GM12892 (cell line): ENCODE measurements at places on chromosomes 12 and 14.

GRCh38 chr14:100790502-100791347 lies 35.2 kb upstream of the MEG3 start:
- no peak for DNase-seq

- DNase-seq: no peak
Measured at GRCh38 chr12:25072906-25073650, 121.9 kb downstream of the DNAI7 start.

GRCh38 chr14:92750994-92751400 lies 2.6 kb upstream of the LGMN start:
- DNase-seq: no peak

DNA sequence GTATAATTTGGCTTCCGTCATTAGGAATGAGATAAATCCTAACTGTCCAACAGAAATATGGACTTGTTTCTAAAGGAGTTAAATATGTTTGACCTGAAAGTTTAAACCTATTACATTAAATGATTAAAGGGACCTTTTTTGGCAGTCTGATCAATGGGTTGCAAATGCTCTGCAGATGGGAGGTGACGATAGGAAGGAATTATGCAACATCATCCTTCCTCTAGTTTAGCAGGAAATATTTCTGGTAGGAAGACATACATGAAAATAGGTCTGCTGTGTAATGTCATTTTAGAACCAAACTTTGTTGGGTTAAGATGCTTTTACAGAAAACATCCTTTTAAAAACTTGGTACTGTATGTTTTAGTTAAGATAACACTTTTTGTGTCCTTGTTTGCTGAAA lies 2.6 kb downstream of the LRRC10 start:
- no peak for DNase-seq

DNA sequence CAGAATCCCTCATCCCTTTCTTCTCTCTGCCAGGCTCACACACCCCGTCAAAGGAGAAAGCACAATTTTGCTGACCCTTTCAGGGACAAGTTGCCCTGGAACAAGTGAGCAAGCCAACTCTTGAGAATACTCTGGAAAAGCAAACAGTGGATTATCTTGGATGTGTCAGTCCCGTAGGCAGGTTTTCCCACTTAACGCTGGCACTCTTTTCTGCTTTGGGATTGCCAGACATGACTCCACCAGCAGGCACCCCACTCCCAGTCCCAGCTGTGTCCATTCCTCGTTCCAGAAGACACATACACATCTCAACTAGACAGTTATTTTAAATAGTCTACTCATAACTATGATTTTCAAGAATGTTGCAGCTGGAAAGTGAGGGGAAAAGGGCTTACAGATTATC lies 145.5 kb upstream of the CDKN3 start:
- DNase-seq: no peak

DNA sequence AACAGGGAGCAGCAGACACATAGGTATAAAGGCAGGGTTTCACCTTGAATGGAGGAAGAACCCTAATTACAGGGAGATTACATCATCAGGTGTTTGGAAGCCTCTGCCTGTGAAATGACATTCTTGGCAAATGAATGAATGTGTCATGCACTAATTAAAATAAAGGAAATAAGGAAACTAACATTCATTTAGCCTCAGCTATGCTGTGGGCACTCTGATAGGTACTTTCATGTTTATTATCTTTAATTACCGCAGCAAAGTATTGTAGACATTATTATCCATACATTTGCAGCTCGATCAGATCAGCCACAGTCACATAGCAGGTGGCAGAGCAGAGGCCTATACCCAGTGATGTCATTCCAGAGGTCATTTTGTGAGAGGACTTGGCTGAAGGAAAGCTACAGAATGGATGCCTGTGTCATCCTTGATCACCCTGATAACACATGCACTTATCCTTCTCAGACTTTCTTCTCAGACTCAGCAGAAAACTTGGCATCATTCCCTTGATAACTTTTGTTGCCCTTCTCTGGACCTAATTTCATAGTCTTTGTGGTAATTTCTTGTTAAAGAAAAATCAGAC lies 18.4 kb downstream of the ZNF664 start:
- DNase-seq: no peak

GRCh38 chr12:61857968-61858367 lies 402.2 kb upstream of the USP15 start:
- DNase-seq: no peak

- DNase-seq: no peak
Measured at GRCh38 chr14:60233891-60234290, 15.1 kb upstream of the PPM1A start.

- no peak for DNase-seq
Measured at GRCh38 chr14:27228053-27228452, 630.2 kb upstream of the NOVA1 start.

DNA sequence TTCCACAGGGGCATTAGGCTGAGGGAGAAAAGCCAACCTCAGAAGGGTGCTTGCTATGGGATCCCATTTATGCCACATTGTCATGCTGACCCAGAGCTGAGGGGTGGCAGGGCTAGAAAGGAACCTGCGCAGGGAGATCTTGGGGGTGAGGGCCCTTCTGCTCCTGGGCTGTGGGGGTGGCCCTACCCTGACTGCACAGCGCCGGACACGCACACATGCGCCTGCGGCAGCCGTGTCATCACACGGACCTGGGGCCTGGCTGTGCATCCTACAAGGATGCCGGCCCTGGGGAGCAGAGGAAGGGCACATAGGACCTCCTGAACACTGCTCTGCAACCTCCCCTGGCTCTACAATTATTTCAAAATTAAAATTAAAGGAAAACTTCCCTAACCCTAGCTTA lies 6.9 kb downstream of the CDCA4 start:
- no peak for DNase-seq

DNA sequence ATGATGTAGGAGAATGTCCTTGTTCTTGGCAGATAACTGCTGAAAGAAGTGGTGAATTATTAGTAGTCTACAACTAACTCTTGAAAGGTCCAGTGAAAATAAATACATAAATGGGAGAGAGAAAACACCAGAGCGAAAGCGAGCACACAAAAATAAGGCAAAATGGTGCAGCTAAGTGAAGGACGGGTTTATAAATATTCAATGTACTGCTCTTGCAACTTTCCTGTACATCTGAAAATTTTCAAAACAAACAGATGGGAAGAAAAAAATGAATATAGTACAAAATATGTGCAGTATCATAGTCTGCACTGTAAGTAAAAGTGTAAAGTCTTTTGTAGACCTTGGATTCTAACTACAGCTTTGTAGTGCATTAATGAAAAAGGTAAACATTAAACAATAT lies 1.3 kb downstream of the MOK start:
- no peak for DNase-seq

- DNase-seq: no peak
Measured at GRCh38 chr12:47896633-47897032, 8.2 kb downstream of the VDR start.

DNA sequence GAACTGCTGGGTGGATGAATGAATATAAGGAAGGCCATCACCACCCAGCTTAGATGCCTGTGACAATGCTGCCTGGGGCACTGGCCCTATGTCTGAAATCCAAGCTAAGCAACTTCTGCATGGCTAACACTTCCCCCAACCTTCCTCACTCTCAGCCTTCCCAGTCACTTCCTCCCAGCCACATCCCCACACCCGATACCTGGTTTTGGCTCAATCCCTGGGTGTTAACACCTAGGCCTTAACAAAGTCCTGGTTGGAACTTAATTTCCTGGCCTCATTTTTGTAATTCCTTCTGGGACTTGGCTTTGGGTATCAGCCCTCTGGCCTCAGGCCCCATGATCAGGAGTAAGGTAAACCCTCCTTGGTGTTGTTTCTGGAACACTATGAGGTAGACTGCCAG lies 110.0 kb downstream of the EFCAB11 start:
- DNase-seq: no peak

GRCh38 chr12:94806617-94807016 lies 156.3 kb upstream of the TMCC3 start:
- no peak for DNase-seq

DNA sequence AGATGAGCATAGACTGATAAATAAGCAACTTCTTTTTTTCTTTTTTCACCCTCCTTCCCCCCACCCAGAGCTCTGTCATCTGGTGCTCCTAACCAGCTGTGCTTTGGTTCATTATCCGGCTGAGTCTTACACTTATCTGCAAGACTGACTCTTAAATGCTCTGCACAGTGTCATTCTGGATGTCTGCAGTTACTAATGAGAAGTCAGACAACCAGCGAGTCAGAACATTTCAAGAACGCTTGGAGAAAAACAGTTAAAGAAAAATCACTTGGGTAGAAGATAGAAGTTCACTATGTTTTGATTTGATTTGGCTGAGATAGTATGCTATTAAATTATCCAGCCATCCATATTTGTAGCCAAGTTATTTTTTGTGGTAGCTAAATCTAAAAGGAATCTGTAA lies 328.9 kb upstream of the PRICKLE1 start:
- DNase-seq: no peak

DNA sequence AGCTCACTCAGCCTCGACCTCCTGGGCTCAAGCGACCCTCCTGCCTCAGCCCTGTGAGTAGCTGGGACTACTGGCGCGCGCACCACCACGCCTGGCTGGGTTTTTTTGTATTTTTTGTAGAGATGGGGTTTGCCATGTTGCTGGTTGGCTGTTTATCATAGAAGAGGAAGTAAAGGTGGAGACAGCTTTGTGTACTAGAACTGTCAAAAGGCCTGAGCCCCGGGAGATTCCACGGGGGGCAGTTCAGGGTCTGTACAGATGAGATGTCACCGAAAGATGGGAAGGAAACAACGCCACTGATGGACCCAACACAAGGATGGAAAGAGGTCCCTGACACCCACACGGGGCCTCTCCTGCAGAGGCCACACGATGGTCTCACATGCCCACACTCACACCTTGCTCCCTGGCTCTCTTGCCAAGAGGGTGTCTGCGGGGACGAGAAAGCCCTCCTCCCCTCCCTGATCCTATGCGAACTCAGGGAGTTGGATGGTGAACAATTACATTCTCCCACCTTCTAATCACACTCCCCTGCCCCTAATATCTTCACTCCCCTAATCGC lies 66.6 kb downstream of the KDM2B start:
- no peak for DNase-seq

DNA sequence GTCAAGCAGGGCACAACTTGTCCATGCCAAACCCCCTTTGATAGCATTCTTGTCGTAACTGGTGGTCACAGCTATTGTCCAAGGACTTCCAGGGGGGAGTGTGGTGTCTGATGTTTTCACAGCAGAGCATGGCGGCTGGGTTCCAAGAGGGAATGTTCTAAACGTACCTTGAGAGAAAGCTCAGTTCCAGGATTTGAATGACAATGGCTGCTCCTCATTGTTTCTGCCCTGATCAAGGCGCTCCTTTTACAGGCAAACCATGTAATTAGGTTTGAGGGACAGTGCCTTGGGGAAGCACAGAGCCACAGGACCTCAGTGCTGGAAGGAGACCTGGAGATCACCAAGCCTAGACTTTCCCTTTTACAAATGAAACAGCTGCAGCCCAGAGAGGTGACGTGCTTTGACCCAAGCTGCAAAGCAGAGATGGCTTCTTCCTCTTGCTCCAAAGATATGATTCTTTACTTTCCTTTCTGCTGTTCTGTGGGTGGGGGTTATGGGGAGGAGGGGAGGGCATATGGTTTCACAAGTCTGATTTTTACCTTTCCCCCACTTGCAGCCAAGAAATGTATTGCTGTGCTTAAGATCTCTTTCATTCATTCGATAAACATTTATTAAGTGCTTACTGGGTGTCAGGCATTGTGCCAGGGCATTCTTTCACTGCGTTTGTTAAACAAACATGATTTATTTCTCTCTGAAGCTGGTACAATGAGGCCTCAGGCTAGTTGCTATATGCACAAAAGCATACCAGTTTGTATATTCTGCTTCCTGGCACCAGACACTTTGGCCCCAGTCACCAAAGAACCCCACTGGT lies 172.8 kb downstream of the KTN1 start:
- no peak for DNase-seq

- DNase-seq: no peak
Measured at GRCh38 chr12:91819132-91819447, 326.6 kb downstream of the BTG1 start.

- no peak for DNase-seq
Measured at GRCh38 chr12:110929818-110930217, 9.4 kb upstream of the MYL2 start.

DNA sequence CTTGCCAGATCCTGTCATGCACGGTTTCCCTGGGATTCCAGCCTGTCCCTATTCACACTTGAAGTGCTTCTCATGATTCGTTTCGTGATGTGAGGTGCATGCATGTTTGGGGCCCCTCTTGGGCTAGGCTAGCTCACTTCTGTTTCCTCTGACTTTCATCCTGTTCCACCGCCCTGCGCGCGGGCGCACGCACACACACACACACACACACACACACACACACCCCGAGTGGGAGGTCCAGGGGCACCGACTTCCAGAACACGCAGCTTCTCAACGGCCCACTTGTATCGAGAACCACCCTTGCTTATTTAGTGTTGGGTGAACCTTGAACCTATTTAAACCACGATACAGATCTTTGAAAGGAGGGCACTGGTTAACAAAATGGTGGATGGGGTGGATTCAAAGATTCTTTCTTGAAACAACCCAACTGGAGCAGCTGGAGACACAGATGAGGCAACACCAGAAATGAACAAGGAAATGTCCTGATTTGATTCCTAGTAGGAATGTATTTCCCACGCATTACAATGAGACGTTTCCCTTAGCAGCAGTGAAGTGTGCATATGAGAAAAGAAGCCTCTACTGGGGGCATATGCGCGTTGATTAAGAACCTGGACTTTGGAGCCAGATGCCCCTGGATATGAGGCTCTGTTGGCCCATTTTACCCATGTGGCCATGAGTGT lies 16.3 kb downstream of the ELK3 start:
- DNase-seq: no peak

DNA sequence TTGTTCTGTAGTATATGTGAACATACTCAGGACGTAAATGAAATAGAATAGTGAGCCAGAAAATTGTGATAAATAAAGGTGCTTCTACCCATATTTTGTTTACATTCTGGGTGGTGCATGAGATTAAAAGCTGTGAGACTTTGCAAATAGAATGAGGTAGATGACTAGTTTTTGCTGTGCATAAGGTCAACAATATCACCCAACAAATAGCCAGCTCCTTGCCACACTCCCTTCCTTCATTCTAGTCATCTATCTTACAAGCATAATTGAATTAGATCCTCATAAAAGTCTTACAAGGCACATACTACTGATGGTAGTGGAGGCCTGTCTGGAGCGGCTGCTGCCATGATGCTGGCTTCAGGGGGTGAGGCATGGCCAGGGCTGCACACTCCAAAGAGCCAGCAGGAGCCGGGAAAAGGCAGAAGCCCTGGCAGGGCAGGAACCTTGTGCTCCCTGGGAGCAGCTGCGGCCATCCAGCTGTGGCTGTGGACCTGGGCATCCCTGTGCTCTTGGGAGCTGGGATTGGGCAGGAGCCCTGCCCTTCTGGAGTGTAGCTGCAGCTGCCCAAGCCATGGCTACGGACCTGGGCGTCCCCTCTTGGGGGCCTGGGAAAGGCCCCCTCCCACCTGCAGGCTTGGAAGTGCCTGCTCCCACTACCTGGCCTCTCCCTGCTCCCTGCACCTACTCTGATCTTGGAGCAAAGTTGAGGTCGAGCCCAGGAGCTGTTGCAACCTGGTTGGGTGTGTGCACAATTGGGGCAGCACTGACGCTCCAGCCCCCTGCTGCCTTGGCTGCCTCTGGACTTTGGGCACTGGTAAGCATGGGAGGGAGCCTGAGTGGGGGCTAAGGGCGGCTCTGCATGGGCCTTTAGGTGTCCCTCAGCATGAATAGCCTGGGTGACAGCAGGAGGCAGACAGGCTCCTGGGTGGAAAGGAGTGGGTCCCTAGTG lies 112.8 kb downstream of the DACT1 start:
- no peak for DNase-seq
